Activated CD4-positive, alpha-beta memory T cell treated with anti-CD3 and anti-CD28 coated beads, Interleukin-2, amount 10 ng/mL, durations not matched to agents 7 days and 5 days (primary cell): ENCODE measurements at places on chromosomes 3 and 15. TPM values are rescaled to one million over a fixed set of nuclear protein-coding genes. Genes with fewer than 3 reads are reported as not detected.

GRCh38 chr3:177746337-177746933 lies 549.2 kb upstream of the TBL1XR1 start:
- H3K36me3 ChIP-seq: no peaks in the 10 kb centered on the region
- H3K4me3 ChIP-seq: no peak overlapping the region
- no peaks in the 10 kb centered on the region for H3K27me3 ChIP-seq
- H3K27ac ChIP-seq: no peak overlapping the region

DNA sequence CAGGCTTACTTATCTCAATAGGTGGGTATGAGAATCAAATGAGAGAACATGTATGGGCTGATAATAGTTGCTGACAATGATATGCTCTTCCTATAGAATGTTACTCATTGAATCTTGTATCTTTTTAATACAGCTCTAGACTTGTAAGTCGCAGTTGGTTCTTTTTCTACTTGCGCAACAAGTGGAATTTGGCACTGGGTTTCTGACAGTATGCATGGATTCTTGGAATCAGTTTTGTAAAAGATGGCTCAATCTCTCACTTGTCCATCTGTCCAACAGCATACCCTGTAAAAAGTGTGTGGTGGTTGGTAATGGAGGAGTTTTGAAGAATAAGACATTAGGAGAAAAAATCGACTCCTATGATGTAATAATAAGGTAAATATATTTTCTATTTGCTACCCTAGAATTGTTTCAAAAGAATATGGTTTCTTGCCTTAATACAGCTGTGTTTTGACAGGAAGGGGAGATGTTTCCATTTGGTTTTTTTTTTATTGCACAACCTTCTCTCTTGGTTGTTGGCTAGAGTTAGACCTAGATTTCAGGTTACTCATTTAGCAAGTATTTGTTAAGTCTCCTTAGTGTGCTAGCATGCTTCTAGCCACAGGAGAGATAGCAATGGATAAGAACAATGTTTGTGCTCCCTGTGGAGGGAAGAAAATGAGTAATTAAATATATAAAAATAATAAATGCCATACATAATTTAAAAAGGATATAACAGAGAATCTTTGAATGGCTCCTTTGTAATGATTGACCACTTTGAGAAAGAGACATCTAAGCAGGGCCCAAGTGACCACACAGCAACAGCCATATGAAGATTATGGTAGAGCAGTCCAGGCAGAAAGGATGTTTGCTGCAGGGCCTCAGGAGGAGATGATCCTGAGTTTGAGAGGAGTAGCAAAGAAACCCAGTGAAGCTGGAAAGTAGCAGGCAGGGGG lies 21.8 kb downstream of the ST3GAL6 start:
- no peak overlapping the region for H3K4me3 ChIP-seq
- H3K27ac ChIP-seq: no peak overlapping the region
- no peaks in the 10 kb centered on the region for H3K4me1 ChIP-seq
- peaks cover 35% of the 10 kb centered on the region for H3K27me3 ChIP-seq
- no peak for DNase-seq
- no peaks in the 10 kb centered on the region for H3K36me3 ChIP-seq

DNA sequence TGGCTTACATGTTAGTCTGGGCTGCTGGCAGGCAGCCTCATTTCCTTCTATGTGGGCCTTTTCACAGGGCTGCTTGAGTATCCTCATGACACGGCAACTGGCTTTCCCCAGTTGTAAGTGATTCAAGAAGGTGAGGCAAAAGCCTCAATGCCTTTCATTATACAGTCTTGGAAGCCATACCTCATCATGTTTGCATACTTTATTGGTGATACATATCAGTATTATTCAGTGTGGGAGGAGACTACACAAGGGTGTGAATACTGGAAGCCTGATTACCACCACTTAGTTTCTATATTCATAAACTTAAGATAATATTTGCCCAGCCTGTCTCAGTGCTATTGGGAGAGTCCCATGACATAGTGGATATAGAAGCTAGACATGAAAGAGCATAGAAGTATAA lies 346.8 kb downstream of the SOX2 start:
- H3K27me3 ChIP-seq: no peaks in the 10 kb centered on the region
- H3K36me3 ChIP-seq: no peaks in the 10 kb centered on the region
- no peaks in the 10 kb centered on the region for H3K4me1 ChIP-seq
- no peak for DNase-seq

DNA sequence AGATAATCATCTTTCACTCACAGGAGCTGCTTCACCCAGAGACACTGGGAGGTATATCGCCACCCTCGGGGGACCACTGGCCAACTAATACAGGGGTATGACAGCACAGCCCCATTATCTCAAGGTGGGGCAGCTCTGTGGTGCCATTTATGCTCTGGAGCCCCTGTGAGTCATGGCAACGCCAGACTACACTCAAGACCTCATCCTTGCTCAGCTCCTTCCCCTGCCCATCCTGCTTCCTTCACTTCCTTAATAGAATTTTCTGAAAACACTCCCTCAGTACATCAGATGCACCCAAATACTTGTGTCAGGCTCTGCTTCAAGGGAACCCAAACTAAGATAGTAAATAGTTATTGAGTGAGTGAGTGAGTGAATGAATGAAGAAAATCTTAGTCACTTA lies 45.7 kb downstream of the TRIM42 start:
- no peak overlapping the region for H3K4me3 ChIP-seq
- H3K4me1 ChIP-seq: no peaks in the 10 kb centered on the region
- no peaks in the 10 kb centered on the region for H3K36me3 ChIP-seq
- DNase-seq: no peak
- H3K27me3 ChIP-seq: no peaks in the 10 kb centered on the region

- no peaks in the 10 kb centered on the region for H3K27me3 ChIP-seq
- DNase-seq: no peak
- no peaks in the 10 kb centered on the region for H3K4me1 ChIP-seq
- no peak overlapping the region for H3K4me3 ChIP-seq
Observed at GRCh38 chr3:116190095-116190494, 255.2 kb downstream of the LSAMP start.

DNA sequence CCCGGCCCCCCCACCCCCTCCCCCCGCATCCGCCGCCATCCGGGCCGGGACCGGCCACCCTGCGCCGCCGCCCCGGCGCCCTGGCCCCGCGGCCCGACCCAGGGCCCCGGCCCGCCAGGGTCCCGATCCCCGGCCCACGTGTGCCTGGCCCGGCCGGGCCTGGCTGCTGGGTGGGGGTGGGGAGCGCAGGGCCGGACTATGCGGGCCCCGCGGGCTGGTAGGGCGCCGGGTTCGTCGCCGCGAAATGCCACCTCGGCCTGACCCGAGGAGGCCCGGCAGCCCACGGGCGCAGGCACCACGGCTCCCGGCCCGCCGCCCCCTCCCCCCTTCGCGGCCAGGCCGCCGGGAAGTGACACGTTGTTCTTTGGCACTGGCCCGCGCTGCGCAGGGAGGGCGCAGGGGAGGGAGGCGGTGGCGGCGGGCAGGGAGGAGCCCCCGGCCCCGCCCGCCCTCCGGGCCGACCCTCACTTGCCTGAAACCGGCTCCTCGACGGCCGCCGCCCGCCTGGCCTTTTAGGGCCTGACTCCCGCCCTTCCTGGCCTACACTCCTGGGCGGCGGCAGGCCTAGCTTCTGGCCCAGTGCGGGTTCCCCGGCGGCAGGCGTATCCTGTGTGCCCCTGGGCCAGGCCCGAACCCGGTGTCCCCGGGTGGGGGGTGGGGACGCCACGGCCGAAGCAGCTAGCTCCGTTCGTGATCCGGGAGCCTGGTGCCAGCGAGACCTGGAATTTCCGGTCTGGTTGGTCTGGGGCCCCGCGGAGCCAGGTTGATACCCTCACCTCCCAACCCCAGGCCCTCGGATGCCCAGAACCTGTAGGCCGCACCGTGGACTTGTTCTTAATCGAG lies 515 bp downstream of the EIF4G1 start:
- H3K4me3 ChIP-seq: peak overlapping the region; percentile 90
- H3K27me3 ChIP-seq: no peaks in the 10 kb centered on the region
- peaks cover 35% of the 10 kb centered on the region for H3K36me3 ChIP-seq
- peaks cover 42% of the 10 kb centered on the region for H3K4me1 ChIP-seq
- H3K27ac ChIP-seq: peak overlapping the region; percentile 90
- peak; percentile 65 for DNase-seq

DNA sequence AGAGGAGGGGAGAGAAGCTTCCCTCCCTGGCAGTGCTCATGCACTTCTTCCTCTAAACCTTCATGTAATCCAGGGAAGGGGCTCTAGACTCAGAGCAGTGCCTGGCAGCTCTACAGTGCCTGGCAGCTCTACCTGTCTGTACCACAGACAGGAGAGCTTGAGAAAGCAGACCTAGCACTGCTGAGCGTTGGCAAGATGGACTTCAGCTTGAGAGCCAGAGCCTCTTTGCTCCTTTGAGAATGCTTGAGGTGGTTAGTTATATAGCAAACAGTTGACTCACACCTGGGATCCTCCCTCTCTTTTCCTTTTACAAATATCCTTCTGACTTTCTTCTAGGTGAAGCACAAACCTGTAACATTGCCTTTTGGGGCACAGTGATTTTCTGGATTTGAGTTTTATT lies 20.9 kb downstream of the FBXO22 start:
- H3K4me3 ChIP-seq: no peak overlapping the region
- no peak overlapping the region for H3K27ac ChIP-seq
- no peak for DNase-seq
- H3K36me3 ChIP-seq: peaks cover 48% of the 10 kb centered on the region

DNA sequence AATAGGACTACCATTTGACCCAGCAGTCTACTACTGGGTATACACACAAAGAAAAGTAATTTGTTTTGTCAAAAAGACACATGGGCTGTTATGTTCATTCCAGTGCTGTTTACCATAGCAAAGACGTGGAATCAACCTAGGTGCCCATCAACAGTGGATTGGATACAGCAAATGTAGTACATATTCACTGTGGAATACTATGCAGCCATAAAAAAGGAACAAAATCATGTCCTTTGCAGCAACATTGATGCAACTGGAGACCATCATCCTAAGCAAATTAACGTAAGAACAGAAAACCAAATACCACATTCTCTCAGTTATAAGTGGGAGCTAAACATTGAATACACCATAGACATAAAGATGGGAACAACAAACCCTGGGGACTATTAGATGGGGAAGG lies 25.8 kb downstream of the BBX start:
- H3K27ac ChIP-seq: no peak overlapping the region
- H3K4me3 ChIP-seq: no peak overlapping the region
- H3K36me3 ChIP-seq: peaks cover 8% of the 10 kb centered on the region
- no peaks in the 10 kb centered on the region for H3K4me1 ChIP-seq
- no peak for DNase-seq
- no peaks in the 10 kb centered on the region for H3K27me3 ChIP-seq

DNA sequence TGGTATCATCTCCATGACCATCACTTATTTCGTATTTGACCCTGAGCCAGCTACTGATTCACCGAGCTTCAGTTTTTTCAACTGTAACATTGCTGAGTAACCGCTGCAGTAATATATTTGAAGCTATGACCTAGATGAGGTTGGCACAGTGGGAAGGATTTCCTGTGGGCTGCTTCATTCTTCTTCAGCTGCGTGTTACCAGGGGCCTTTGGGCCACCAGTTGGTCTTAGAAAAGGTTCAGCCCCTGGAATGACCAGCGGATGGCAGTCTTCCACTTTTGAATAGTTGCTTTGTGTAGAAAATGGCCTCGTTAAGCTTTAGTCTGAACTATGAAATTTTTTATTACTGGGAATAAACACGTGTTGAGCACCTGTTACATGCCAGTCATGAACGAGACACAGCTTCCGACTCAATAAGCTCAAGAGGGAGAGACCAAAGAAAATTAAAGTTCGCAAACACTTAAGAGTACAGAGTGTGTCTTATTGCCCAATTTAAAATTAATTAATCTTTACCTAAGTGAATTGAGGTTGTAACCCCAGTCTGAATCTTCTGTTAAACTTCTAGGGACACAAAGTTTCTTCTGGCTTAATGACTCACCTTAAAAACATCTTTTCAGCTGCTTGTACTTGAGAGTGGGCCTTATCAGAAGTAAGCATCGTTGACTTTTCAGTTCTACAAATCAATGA lies 57.6 kb upstream of the NR2E3 start:
- H3K36me3 ChIP-seq: no peaks in the 10 kb centered on the region
- DNase-seq: peak; percentile 38
- H3K4me1 ChIP-seq: peaks cover 8% of the 10 kb centered on the region
- no peak overlapping the region for H3K27ac ChIP-seq
- H3K4me3 ChIP-seq: no peak overlapping the region

GRCh38 chr3:16456784-16457415 lies 56.6 kb downstream of the RFTN1 start:
- no peak overlapping the region for H3K27ac ChIP-seq
- peaks cover 7% of the 10 kb centered on the region for H3K36me3 ChIP-seq
- no peak for DNase-seq
- no peak overlapping the region for H3K4me3 ChIP-seq
- H3K27me3 ChIP-seq: no peaks in the 10 kb centered on the region

- no peak for DNase-seq
- H3K4me1 ChIP-seq: peaks cover 1% of the 10 kb centered on the region
- H3K4me3 ChIP-seq: no peak overlapping the region
- no peak overlapping the region for H3K27ac ChIP-seq
- H3K36me3 ChIP-seq: no peaks in the 10 kb centered on the region
Observed at GRCh38 chr15:55110446-55110845, 86.3 kb downstream of the RSL24D1 start.

GRCh38 chr15:101240358-101240757 lies 11.5 kb downstream of the CHSY1 start:
- no peaks in the 10 kb centered on the region for H3K27me3 ChIP-seq
- H3K27ac ChIP-seq: peak overlapping the region; percentile 83
- peaks cover 55% of the 10 kb centered on the region for H3K36me3 ChIP-seq
- no peak overlapping the region for H3K4me3 ChIP-seq
- no peak for DNase-seq

DNA sequence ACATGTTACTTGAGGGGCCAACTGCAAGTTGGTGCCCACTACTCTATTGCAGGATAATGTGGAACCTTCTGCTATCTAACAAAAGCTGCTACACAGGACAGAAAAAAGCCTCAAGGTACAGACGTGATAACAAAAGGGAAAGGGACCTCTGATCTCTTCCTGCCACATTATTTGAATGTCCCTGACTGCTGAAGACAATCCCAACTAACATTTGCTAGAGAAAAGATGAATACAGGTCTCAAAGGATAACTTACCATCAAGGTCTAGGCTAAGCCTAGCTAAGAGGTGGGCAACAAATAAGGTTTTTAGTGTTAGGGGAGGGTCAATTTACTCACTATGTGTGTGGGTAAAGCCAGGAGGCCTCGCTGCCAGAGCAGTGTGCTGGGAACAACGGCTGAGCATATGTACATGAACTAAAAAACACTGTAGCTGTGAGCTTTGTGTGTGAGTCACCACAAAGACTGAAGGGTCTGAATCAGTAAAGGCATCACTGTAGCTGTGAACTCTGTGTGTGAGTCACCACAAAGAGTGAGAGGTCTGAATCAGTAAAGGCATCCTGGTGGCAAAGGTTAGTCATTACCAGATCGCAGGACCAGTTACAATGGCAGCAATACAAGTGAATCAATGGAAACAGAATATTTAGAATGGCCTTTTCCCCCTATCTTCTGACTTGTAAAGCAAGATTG lies 111.7 kb downstream of the LMLN start:
- peaks cover 18% of the 10 kb centered on the region for H3K27me3 ChIP-seq
- H3K4me1 ChIP-seq: peaks cover 16% of the 10 kb centered on the region
- H3K27ac ChIP-seq: peak overlapping the region; percentile 27

GRCh38 chr3:13206799-13207577 lies 133.8 kb upstream of the IQSEC1 start:
- no peak overlapping the region for H3K4me3 ChIP-seq
- no peaks in the 10 kb centered on the region for H3K36me3 ChIP-seq
- no peak overlapping the region for H3K27ac ChIP-seq
- H3K4me1 ChIP-seq: no peaks in the 10 kb centered on the region
- peaks cover 51% of the 10 kb centered on the region for H3K27me3 ChIP-seq

Gene SRGAP3
- 1.2 TPM for total RNA-seq

Gene CDV3
- total RNA-seq: 198 TPM

Gene CEMIP
- not detected for total RNA-seq

Gene APPL1
- 33.2 TPM for total RNA-seq

Gene CLEC3B
- total RNA-seq: not detected

Gene MAN2C1
- 196 TPM for total RNA-seq
